ENCODE measurements at places on chromosomes 5 and 9. TPM values are rescaled to one million over a fixed set of nuclear protein-coding genes. Genes with fewer than 3 reads are reported as not detected.

- no peak for DNase-seq
- no peak overlapping the region for H3K4me3 ChIP-seq
- H3K4me1 ChIP-seq: no peaks in the 10 kb centered on the region
- no peaks in the 10 kb centered on the region for H3K36me3 ChIP-seq
Measured at GRCh38 chr9:90680534-90680933, 37.9 kb upstream of the DIRAS2 start.

GRCh38 chr5:114702136-114702535, 340.3 kb downstream of the KCNN2 start:
- no peak overlapping the region for H3K4me3 ChIP-seq
- no peaks in the 10 kb centered on the region for H3K27me3 ChIP-seq
- DNase-seq: no peak
- H3K36me3 ChIP-seq: no peaks in the 10 kb centered on the region

- H3K27me3 ChIP-seq: no peaks in the 10 kb centered on the region
- no peaks in the 10 kb centered on the region for H3K36me3 ChIP-seq
- H3K4me3 ChIP-seq: no peak overlapping the region
- H3K4me1 ChIP-seq: no peaks in the 10 kb centered on the region
Measured at GRCh38 chr9:117444501-117444900, 29.6 kb upstream of the ASTN2 start.

- no peak overlapping the region for H3K27ac ChIP-seq
- no peak for DNase-seq
- H3K36me3 ChIP-seq: no peaks in the 10 kb centered on the region
Measured at GRCh38 chr5:51559921-51560658, 176.8 kb downstream of the ISL1 start.

- no peak overlapping the region for H3K4me3 ChIP-seq
- H3K27me3 ChIP-seq: no peaks in the 10 kb centered on the region
- no peak overlapping the region for H3K27ac ChIP-seq
- no peak for DNase-seq
Measured at GRCh38 chr5:59390074-59390659, 503.4 kb downstream of the PDE4D start.

DNA sequence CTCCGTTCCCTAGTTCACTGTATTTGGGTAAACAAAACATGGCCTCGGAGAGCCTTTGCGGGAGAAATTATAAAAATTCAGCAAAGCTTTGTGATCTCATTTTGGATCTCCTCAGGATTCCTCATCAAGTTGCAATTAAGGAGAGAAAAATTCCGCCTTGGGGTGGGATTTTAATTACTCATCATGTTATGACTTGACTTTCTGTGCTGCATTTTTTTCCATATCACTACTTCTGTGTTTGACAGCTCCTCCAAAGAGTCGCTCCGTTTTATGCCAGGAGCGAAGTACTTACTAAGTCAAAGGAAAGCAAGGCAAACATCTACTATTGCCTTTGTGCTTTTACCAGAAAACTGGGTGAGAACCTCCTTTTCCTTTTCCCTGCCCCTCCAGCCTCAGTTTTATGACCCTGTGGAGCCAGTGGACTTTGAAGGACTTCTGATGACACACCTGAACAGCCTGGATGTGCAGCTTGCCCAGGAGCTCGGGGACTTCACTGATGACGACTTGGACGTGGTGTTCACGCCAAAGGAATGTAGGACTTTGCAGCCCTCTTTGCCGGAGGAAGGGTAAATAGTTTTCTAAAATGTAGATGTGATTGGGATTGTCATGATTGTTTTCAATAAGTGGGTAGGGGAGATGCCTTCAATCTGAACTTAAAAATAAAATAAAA, 71.5 kb downstream of the DOCK8 start:
- no peak overlapping the region for H3K27ac ChIP-seq
- no peak overlapping the region for H3K4me3 ChIP-seq
- H3K27me3 ChIP-seq: no peaks in the 10 kb centered on the region
- no peaks in the 10 kb centered on the region for H3K36me3 ChIP-seq

DNA sequence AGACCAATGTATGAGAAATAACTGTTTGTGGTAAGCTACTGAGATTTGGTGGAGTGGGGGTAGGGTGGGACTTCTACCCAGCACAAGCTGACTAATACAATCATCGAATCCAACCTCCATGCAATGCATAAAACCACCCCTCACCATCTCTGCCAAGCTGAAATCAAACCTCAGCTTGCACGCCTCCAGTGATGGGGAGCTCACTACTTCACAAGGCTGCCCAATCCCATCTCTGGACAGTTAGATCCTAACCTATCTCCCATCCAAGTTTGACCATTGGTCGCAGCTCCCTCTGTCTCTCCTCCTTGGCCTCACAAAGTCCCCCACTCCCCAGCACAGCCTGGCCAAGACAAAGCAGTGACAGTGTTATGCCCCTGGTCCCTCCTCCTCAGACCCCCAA, 47.0 kb upstream of the HRH2 start:
- no peaks in the 10 kb centered on the region for H3K36me3 ChIP-seq
- H3K4me3 ChIP-seq: no peak overlapping the region
- H3K4me1 ChIP-seq: no peaks in the 10 kb centered on the region
- DNase-seq: no peak

- no peak for DNase-seq
- H3K4me1 ChIP-seq: no peaks in the 10 kb centered on the region
- H3K4me3 ChIP-seq: no peak overlapping the region
- H3K36me3 ChIP-seq: no peaks in the 10 kb centered on the region
Measured at GRCh38 chr5:75466006-75466716, 45.3 kb downstream of the CERT1 start.

DNA sequence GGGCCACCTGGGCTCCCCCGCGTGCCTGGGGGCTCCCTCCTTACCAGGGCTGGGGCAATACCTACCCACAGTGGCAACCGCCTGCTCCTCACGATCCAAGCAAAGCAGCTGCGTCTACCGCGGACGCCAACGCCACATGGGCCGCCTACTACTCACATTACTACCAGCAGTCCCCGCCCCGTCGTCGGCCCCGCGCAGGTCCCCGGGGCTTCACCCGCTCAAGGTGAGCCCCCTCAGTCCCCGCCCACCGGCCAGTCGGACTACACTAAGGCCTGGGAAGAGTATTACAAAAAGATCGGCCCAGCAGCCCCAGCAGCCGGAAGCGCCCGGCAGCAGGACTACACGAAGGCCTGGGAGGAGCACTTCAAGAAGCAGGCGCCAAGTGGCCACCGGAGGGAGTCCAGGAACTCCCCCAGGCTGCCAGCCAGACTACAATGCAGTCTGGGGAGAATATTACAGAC, 106.0 kb upstream of the MTAP start:
- H3K27me3 ChIP-seq: no peaks in the 10 kb centered on the region
- no peaks in the 10 kb centered on the region for H3K4me1 ChIP-seq
- no peaks in the 10 kb centered on the region for H3K36me3 ChIP-seq
- no peak overlapping the region for H3K4me3 ChIP-seq
- peak; percentile 51 for DNase-seq
- no peak overlapping the region for H3K27ac ChIP-seq

- H3K36me3 ChIP-seq: no peaks in the 10 kb centered on the region
- no peak overlapping the region for H3K4me3 ChIP-seq
- DNase-seq: no peak
- H3K27me3 ChIP-seq: no peaks in the 10 kb centered on the region
Measured at GRCh38 chr9:18710065-18710464, 236.1 kb downstream of the ADAMTSL1 start.

GRCh38 chr5:138138949-138139780, at the start of gene NME5:
Gene NME5 (minus strand): TSS chr5:138139428. CDS start chr5:138138780, 648 bp downstream.
- H3K27me3 ChIP-seq: no peaks in the 10 kb centered on the region
- peak; percentile 81 for DNase-seq
- peaks cover 7% of the 10 kb centered on the region for H3K4me1 ChIP-seq

GRCh38 chr9:130659699-130660248, 4.6 kb upstream of the PRDM12 start:
- no peaks in the 10 kb centered on the region for H3K36me3 ChIP-seq
- no peak for DNase-seq
- H3K27me3 ChIP-seq: peaks cover 68% of the 10 kb centered on the region
- peak overlapping the region; percentile 32 for H3K4me3 ChIP-seq
- peaks cover 16% of the 10 kb centered on the region for H3K4me1 ChIP-seq

Gene LVRN
- total RNA-seq: 0.28 TPM

Gene GLRA1
- 0.72 TPM for total RNA-seq

Gene KIF24
- 0.69 TPM for total RNA-seq

Gene TMEM174
- not detected for total RNA-seq

Gene BARHL1
- total RNA-seq: not detected

Gene TOMM5
- 40.3 TPM for total RNA-seq

Gene OR2V1
- not detected for total RNA-seq

Gene SMIM27
- total RNA-seq: 7.0 TPM
